ENCODE measurements at places on chromosomes 2 and 18. TPM values are rescaled to one million over a fixed set of nuclear protein-coding genes. Genes with fewer than 3 reads are reported as not detected.

UGT1A4 gene
- not detected for total RNA-seq

KCNK3 gene
- 1.4 TPM for total RNA-seq

ARHGAP25 gene
- 10.8 TPM for total RNA-seq

SLC5A7 gene
- under 0.01 TPM for total RNA-seq

ZNF385B gene
- 3.4 TPM for total RNA-seq

TRIM43 gene
- total RNA-seq = not detected

KCNE4 gene
- total RNA-seq = 26.2 TPM

TFPI gene
- total RNA-seq = 52.4 TPM

Measured in breast epithelium (tissue), 4 donors.